ENCODE measurements at places on chromosomes 5 and 9. TPM values are rescaled to one million over a fixed set of nuclear protein-coding genes. Genes with fewer than 3 reads are reported as not detected.

- DNase-seq, result no peak
These were observed 48.8 kb upstream of the RETREG1 start for GRCh38 chr5:16665601-16666000.

GRCh38 chr5:149521739-149522685 lies 29.2 kb downstream of the CSNK1A1 start:
- DNase-seq, result no peak

The MAP1B gene
- not detected for total RNA-seq

The FOXD4L3 gene
- not detected for total RNA-seq

DNA sequence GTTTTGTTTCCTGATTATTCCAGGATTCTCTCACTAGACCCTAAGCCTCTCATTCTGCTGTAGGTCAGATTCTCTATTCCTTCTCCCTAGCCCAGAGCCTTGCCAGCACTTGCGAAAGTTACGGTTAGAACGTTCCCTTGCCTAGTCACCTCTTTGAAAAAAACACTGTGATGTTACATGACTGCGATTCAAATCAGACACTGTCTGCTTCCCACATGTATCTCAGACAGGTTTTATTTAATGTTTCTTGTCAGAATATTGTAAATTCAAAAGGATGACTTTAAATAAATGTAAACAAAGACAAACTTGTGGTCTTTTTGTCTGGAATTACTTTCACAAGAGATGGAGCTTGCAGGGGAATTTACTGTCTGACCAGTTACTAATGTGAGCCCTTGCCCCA lies 116.5 kb upstream of the OTULINL start:
- DNase-seq, result no peak

DNA sequence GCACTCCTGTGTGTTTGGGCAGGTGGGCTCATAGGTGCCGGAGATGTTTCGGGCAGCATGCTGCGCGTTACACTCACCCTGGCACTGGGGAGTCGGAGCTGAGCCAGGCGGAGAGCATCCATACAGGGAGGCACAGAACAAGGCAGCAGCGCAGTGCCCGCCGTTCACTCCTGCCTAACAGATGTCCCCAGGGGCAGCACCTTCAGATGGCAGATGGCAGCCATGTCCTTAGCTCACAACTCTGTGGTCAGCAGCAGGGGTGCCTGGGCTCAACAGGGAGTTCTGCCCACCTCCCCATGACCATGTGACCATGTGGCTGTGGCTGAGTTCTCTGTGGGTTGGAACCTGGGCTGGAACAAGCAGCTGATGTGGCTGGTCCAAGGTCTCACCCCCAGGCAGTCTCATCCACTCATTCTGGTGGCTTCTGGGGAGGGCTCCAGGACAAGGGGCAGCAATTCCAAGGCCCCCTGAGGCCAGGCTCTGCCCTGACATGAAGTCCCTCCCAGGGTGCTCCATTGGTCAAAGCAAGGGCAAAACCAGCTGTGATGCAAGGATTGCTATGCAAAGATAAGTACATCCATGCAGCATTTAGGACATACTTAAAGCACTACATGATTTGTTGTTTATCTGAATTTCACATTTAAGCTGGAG lies 64.2 kb downstream of the MRPL36 start:
- DNase-seq, result no peak

The PRXL2C gene
- total RNA-seq, result 8.1 TPM

DNA sequence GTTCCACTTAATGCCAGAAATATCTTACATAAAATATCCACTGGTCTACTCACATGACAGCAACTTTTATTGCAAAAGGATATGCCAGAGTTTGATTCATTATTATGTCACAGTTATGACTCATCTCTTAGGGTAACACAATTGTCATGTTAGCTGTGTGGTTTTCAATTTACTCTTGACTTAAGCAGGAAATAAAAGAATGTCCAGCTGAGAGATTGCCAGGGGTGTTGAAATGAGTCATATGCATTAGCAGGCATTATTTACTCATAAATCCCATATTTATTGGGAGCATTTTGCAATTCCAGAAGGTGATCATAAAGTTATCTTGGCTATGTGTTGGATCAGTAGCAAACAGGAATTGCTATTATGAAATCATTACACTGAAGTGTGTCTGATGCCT lies 1164.6 kb upstream of the CDH18 start:
- no peak for DNase-seq

The MZB1 gene
- total RNA-seq, result 38.8 TPM
